ENCODE measurements at places on chromosomes 4 and X. TPM values are rescaled to one million over a fixed set of nuclear protein-coding genes. Genes with fewer than 3 reads are reported as not detected.
A peak's percentile ranks its signal among the peaks of the same experiment; 100 is the strongest.

Gene BCORL1
- total RNA-seq, result 12.4 TPM

DNA sequence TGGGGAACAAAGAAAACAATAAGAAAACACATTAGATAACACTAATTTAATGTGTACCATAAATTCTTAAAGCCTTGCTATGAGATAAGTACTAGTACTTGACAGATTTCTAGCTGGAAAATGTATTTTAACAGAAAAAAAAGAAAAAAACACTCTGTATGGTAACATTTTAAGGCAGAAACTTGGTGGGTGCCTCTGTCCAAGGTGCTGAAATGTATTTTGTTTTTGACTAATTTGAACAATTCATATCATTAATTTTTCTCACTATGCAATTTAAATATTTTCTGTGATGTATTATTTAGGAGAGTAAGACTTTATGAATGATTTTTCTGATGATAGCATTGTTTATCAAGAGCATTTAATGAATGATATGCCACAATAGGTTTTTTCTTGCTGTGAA is 107.5 kb downstream of the GABRG1 start:
- DNase-seq, result no peak

- peak; percentile 25 for DNase-seq
Observed at GRCh38 chrX:151370906-151371305, 26.1 kb upstream of the VMA21 start.

GRCh38 chr4:139815778-139816601 is 150.4 kb downstream of the MGST2 start:
- peak; percentile 41 for DNase-seq

- no peak for DNase-seq
Observed at GRCh38 chr4:5750946-5751665, 40.1 kb downstream of the EVC start.

Gene ADH6
- not detected for total RNA-seq

DNA sequence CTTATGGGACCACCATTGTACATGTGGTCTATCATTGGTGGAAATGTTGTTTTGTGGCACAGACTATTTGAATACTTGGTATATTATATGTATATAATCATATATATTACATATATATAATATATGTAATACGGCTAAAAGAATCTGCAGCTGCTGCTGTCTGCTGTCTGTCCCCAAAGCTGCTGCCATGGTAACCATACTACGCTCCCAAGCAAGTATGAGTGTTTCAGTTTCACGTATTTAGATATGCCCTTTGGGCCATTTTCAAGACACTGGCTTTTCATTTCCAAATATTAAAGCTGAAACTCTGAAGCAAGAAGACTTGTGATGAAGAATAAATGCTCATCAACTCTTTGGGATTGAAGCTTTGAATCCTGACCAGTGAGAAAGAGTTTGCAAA is 42.0 kb upstream of the ARSJ start:
- DNase-seq, result no peak

Gene CT55
- total RNA-seq, result not detected

DNA sequence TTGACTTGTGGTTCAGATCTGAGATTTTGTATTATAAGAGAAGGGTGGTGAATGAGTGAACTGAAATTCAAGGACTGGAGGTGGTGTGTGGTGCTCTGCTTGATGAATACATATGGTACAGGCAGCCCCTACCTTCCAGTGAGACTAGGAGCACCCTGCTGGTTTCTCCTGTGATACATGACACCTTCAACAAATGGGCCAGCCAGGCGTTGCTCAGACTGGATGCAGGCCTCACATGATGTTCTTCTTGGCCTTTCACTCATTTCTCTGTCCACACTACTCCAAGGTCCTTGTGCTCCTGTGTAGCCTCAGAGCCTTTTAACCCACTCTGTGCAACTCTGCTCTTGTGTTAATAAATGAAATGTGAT is 67.2 kb downstream of the FNIP2 start:
- DNase-seq, result no peak

DNA sequence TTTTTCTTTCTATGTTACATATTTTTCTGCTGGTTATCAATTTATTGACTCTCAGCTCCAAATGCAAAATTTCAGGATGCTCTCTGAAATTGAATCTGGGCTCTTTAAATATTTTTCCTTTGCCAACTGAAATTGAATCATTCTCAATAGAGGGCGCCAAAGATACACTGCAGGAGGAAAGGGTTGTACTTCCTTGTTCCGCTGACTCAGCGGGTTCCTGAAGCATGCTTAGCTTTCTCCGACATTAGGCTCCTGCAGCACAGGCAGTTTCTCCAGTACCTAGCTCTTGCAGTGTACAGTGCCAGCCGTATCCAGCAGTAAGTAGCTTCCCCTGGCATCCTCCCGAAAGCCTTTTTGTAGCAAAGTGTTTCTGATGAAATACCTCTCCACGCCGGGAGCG is 28.8 kb upstream of the CFAP47 start:
- DNase-seq, result peak; percentile 6

- DNase-seq, result no peak
Observed at GRCh38 chr4:73417973-73418372, 13.9 kb downstream of the ALB start.

- DNase-seq, result no peak
Observed at GRCh38 chr4:44985938-44986337, 259.6 kb upstream of the GNPDA2 start.

GRCh38 chr4:85486425-85487086 is 11.6 kb downstream of the ARHGAP24 start:
- no peak for DNase-seq

Gene GPR78
- total RNA-seq, result not detected

Gene XK
- 8.7 TPM for total RNA-seq

Gene CTAG1B
- total RNA-seq, result not detected

GRCh38 chr4:119518230-119518892 is 110.2 kb downstream of the PDE5A start:
- no peak for DNase-seq

GRCh38 chr4:57085278-57085677 is 24.9 kb downstream of the IGFBP7 start:
- no peak for DNase-seq

DNA sequence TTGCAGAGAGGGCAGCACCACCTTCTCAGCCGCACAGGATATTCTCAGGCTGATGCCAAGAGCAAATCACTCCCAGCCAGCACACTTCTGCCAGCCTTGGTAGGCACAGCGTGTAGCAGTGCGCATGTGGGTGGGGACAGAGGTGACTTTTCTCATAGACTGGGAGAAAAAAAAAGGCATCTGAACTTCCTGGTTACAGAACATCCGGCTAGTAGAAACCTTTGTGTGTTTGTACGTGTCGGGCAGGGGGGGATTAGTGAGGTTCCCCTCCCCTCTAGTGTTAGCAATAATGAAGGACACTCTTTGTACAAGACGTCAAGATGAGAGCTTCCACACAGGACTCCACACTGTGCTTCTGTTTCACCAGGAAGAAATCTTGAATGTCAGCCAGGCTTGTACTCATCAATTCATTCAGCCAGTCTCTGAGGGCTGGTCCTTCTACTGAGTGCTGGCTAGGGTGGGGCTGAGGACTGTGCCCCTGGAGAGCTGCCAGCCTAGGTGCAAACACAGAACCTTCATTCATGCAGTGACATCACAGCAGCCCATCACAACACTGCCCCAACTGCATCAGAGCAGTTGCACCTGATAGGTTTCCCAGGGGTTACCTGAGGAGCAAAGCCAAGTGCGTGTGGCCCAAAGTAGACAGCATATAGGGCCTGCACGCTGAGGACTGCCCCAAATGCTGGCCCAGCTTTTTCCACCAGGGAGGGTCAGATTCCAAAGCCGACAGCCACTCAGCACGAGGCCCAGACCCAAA is 34.7 kb downstream of the SLC25A5 start:
- no peak for DNase-seq

DNA sequence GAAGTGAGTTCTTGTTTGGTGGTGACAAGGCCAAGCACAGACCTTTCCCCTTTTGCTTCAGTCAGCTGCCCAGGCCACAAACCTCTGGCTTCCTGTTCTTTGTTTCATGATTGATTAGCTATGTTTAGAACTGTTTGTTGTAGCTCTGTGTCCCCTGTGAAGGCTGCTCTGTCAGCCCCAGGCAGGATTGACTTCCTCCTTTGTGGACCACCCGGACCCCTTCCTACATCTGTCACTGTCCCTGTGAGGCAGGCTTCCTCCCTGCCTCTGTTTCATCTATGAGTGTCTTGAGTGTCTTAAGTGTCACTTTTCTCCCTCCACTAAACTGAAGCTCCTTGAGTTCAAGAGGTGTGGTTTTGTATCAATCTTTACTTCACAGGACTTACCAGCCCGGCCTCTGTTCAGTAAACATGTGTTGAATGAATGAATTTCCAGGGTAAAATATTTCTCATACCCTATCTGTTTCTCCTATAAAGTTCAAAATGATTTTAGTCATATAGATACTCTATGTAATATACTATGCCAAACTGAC is 83.5 kb downstream of the ZNF674 start:
- no peak for DNase-seq

- no peak for DNase-seq
Observed at GRCh38 chr4:124590480-124590879, 122.1 kb downstream of the ANKRD50 start.

GRCh38 chrX:137033774-137034507 is at the start of gene GPR101:
Gene GPR101, minus strand, starts transcription at chrX:137033995. Its CDS starts 2,321 bp downstream, at chrX:137031674.
- DNase-seq, result no peak

Gene AASDH
- total RNA-seq, result 5.3 TPM

Gene GYPA
- total RNA-seq, result not detected

DNA sequence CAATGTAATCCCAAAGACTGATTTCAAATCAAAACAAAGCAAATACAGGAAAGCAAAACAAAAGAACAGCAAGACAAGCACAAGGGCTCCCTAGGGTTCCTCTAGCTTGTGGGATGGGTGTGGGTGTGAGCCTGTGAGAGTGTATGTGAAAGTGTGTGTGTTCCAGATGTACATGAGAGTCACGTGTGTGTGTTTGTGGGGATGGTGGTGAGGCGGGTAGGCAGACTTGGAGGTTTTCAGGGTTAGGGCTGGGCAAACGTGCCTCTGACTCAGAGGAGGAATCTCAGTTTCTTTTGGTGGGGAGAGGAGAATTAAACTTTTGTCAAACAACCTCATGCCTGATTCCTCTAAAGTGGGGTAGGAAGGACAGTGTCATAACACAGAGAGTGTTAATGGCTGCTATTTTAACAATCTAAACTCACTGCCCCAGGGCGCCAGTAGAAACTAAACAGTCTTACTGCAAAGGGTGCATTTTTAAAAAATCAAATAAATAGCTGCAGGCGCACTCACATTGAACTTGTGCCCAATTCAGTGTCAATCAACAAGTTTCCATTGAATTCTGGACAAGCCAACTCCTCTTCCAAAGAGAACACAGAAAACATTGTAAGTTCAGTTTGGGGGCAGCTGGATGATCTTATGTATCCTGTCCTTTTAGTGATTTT is 51.8 kb downstream of the CHRDL1 start:
- no peak for DNase-seq

Gene REPS2
- 8.0 TPM for total RNA-seq

DNA sequence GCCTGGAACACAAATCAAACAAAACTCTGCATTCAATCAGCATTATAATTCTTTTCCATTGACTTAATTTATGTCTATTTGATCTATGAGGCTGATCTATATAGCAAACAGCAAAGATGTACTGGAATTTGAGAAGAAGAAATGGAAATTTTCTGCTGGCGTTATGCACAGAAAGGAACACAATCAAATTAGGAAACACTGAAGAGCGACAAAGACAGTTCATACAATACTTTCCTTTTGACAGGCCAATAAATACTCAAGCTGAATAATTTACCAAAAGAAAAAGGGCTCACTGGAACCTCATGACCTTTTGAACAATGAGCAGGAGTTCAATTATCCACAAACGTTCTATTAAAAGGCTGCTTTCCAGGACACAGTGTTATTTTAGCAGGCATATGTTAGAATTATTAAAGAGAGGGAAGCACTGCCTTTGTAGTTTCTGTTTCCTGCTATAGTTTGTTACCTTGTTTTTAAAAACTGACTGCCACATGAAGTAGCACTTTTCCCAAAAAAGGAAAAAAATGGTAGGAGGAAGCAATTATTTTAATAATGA is 8.1 kb downstream of the PDHA2 start:
- DNase-seq, result no peak

Gene CT45A5
- total RNA-seq, result not detected

Measured in left ventricle myocardium superior (tissue), 1 donor.